ENCODE measurements at places on chromosomes 6 and 20. TPM values are rescaled to one million over a fixed set of nuclear protein-coding genes. Genes with fewer than 3 reads are reported as not detected.

TP53TG5 gene
- not detected for total RNA-seq

ACTL10 gene
- not detected for total RNA-seq

NKX2-2 gene
- total RNA-seq = not detected

HSPA12B gene
- 0.29 TPM for total RNA-seq

CYP39A1 gene
- not detected for total RNA-seq

CCN6 gene
- total RNA-seq = not detected
